Right atrium auricular region (tissue), 2 donors: ENCODE measurements at places on chromosomes 1 and 21. TPM values are rescaled to one million over a fixed set of nuclear protein-coding genes. Genes with fewer than 3 reads are reported as not detected.

- peaks cover 30% of the 10 kb centered on the region for H3K4me1 ChIP-seq
- no peak for DNase-seq
- H3K27ac ChIP-seq: no peak overlapping the region
- no peak overlapping the region for H3K4me3 ChIP-seq
- no peaks in the 10 kb centered on the region for H3K27me3 ChIP-seq
These were observed 33.3 kb downstream of the LRP8 start for GRCh38 chr1:53294567-53294966.

FASLG gene
- not detected for total RNA-seq

DNA sequence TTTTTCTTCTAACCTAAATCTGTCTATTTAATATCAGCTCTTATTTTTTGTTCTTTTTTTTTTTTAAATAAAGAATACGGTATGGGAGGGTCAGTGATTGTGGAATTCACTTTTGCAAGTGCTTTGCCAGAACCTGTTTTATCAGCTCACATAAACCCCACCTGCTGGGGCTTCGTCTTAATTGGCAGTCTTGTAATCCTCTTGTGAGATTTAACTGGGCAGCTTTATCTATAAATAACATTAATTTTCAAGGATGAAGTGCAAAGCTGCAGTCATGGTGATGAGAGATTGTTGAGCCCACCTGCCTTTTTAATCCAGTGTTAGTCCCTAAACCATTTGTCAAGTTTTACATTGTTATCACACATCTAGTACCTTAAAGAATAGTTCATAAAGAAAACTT is 18.2 kb upstream of the PDC start:
- no peaks in the 10 kb centered on the region for H3K4me1 ChIP-seq
- no peak for DNase-seq
- no peaks in the 10 kb centered on the region for H3K36me3 ChIP-seq

DNA sequence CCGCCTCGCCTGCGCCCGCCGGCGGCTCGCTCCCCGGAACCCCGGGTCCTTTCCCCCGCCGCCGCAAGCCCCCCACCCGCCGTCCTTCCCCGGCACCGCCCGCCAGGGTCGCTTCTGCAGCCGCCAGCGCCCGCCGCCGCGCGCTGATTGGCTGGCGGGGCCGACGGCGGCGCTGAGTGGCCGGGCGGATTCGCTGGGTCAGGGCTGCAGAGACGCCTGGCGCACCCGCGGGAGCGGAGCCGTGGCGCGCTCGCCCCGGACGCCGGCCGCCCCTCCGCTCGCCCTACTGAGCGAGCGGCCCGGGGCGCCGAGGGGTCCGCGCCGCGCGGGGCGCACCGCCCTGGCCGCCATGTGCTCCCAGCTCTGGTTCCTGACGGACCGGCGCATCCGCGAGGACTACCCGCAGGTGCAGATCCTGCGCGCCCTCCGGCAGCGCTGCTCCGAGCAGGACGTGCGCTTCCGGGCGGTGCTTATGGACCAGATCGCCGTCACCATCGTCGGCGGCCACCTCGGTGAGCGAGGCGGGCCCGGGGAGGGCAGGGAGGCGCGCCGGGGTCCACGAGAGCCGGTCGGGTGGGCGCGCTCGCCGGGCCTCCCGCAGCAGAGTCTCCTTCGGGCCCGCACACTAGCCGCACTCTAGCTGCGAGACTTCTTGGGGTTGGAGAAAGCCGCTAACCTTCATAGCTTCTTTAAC is at the start of gene RIMKLA:
TSS of gene RIMKLA (plus strand) at position 207 of the 694 bp plus-strand sequence. CDS start at position 350, 143 bp downstream.
- no peaks in the 10 kb centered on the region for H3K27me3 ChIP-seq
- no peaks in the 10 kb centered on the region for H3K36me3 ChIP-seq
- H3K4me1 ChIP-seq: peaks cover 12% of the 10 kb centered on the region
- peak within 1 kb of the TSS; percentile 73 for H3K4me3 ChIP-seq

ADAMTS4 gene
- 12.6 TPM for total RNA-seq

DNA sequence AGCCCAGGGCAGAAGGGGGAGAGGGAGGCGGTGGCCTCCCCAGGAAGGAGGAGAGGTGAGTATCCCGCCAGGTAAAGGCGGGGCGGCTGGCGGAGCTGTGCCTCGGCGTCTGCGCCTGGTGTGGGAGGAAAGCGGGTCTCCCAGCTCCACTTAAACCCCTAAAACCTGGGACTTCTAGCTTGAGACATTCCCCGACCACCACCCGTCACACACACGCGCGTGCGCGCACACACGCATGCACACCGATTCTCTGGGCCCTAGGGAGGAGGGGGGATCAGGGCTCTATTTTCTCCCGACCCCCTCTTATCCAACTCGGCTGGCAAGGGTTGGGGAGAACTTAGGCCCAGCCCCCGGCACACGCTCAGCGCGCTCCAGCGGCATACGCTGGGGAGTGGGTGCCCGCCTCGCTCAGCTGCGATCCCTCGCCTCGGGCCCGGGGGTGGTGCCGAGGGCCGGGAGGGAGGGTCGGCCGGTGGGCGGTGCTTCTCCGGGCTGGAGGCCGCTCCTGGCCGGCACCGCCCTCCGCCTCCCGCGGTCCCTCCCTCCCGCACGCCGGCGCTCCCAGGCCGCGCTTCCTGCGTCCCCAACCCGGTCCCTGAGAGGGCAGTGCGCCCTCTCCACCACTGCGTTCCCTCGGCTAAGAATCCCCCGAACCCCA is at the start of gene TMEM51:
TSS of gene TMEM51 (plus strand) at position 564 of the 658 bp plus-strand sequence. CDS start 61,341 bp downstream, outside the sequence.
- peak within 1 kb of the TSS; percentile 79 for H3K4me3 ChIP-seq
- H3K27me3 ChIP-seq: no peaks in the 10 kb centered on the region
- no peaks in the 10 kb centered on the region for H3K36me3 ChIP-seq

DNA sequence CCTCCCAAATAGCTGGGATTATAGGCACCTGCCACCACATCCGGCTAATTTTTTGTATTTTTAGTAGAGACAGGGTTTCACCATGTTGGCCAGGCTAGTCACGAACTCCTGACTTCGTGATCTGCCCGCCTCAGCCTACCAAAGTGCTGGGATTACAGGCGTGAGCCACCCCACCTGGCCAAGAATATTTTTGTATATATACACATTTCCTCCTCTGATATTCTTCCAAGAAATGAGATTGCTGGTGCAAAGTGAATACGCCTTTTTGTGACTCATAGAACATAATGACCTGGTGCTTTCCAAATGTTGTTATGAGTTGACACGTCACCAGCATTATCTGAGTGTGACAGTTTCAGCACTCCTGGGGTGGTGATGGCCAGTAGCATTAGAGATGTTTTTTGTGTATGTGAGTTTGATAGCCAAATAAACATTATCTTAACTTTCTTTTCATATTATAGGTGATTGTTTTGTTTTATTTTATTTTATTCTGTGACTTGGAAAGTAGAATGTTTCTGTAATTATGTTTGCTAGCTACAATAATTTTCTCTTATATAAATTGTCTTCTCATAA is 54.9 kb downstream of the KCNK1 start:
- no peaks in the 10 kb centered on the region for H3K27me3 ChIP-seq
- peak; percentile 62 for DNase-seq
- peak overlapping the region; percentile 93 for H3K27ac ChIP-seq
- H3K4me3 ChIP-seq: no peak overlapping the region
- peaks cover 17% of the 10 kb centered on the region for H3K36me3 ChIP-seq

DNA sequence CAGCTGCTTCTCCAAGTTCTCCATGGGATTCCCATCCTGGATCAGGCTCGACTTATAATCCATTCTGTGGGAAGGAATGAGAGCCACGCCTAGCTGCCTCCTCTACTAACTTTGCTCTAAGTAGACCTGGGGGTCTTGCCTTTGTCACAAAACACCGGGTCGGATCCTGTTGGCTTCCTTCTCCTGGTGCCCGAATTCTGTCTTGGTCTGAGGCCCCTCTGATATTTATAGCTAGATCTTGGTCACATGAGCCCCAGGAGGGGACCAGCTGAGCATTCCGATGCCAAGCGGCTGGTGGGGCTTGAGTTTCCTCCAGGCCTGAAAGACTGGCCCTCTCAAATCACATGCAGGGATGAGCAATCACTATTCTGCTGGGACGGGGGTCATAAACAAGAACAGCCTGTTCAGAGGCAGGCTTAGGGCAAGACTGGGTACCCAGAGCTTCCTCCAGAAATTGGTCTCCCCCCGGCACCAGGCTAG is at the start of gene TRIM63:
TSS of gene TRIM63 (minus strand) at position 199 of the 480 bp plus-strand sequence. CDS start at position 63, 136 bp downstream.
- H3K36me3 ChIP-seq: peaks cover 40% of the 10 kb centered on the region
- DNase-seq: peak; percentile 68
- H3K4me1 ChIP-seq: no peaks in the 10 kb centered on the region
- peak within 1 kb of the TSS; percentile 86 for H3K27ac ChIP-seq
- peak within 1 kb of the TSS; percentile 57 for H3K4me3 ChIP-seq

DNA sequence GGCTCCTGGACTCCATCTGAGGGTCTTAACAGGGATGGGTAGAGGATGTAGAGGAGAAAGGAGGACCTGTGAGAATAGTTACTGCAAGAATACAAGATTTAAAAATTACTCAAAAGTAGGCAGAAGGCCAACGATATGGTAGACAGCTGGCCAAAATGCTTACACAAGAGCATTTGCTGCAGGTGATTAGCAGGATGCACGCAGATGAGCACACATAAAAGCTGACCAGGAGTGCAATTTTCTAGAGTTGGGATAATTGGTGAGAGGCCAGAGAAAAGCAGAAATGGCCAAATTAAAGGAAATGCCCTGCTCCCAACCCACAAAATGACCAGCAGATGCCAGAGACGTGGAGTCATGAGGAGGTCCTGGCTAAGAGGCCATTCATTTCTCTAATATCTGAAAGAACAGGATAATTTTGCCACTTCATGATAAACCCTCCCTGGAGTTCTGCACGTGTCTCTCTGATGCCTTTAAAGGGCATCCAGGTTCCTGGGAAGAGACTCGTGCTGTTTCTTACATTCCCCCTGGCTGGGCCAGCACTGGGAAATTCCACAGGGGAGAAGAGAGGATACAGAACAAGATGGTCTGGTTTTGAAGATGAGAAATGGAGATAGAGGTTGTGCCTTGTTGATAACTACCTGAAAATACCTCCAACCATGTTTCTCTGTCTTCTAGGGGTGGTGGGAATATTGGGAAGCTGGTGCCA is 62.3 kb upstream of the KCNA3 start:
- no peaks in the 10 kb centered on the region for H3K36me3 ChIP-seq
- no peaks in the 10 kb centered on the region for H3K4me1 ChIP-seq
- no peaks in the 10 kb centered on the region for H3K27me3 ChIP-seq
